Stimulated activated CD4-positive, alpha-beta T cell treated with anti-CD3 and anti-CD28 coated beads, TNF-alpha, amount 100 ng/mL, for 24 hours (primary cell): ENCODE measurements at places on chromosomes 16 and 17.

GRCh38 chr17:19753051-19753509 is 5.0 kb upstream of the ALDH3A1 start:
- no peak for DNase-seq

- DNase-seq: no peak
These were observed 20.4 kb upstream of the SCIMP start for GRCh38 chr17:5254903-5255521.

DNA sequence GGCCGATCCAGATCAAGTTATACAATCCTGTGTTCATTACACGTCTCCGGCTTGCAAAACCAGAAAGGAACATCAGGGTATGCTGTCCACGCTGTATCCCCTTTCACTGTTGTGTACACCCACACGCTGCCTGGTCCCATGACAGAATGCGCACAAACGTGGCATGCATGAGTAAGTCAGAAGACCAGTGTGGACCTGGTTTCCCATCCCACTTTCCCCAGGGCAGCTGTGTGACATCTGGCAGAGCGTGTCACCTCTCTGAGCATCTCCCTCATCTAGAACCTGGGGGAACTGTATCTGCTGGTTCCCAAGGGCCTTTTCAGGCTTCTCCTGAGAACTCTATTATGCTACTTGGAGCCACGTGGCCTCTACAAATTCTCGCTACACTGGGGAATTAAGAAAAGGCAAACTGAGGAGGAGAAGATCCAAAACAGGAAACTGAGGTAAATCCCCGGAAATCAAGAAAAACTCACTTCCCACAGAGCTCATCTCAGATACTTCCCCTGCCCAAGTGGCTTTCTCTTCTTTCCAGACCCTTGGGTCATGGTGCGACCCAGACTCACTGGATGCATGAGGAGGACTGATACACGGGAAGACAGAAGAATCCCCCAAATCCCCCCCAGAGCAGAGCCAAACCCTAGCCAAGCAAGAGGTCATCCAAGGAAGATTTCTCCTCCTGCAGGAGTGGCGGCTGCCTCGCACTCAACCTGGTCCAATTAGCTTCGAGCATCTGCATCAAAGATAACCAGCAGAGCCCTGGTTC is 139.3 kb downstream of the GAS7 start:
- DNase-seq: no peak

GRCh38 chr17:37218849-37219248 is 156.9 kb upstream of the C17orf78 start:
- no peak for DNase-seq

GRCh38 chr17:29619251-29619650 is 3.5 kb downstream of the CORO6 start:
- DNase-seq: no peak

DNA sequence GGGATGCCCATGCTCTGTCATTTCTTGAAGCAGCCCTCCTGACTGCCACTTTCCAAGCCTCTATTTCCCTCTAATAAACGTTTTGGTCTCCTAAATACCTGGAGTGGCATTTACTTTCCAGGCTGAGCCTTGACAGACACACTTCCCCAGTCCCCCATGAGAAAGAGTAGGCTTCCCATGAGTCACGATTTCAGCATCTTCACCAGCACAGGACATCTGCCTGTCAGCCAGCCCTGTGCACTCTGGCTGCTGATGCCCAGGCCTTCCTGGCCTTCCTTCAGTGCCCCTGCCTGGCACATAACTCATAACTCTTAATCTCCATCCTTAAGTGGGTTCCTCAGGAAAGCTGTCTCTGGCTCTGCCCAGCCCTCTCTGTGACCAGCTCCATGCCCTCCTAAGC is 30.8 kb upstream of the GAS7 start:
- DNase-seq: no peak

GRCh38 chr17:10875430-10875851 is 37.6 kb upstream of the PIRT start:
- no peak for DNase-seq

DNA sequence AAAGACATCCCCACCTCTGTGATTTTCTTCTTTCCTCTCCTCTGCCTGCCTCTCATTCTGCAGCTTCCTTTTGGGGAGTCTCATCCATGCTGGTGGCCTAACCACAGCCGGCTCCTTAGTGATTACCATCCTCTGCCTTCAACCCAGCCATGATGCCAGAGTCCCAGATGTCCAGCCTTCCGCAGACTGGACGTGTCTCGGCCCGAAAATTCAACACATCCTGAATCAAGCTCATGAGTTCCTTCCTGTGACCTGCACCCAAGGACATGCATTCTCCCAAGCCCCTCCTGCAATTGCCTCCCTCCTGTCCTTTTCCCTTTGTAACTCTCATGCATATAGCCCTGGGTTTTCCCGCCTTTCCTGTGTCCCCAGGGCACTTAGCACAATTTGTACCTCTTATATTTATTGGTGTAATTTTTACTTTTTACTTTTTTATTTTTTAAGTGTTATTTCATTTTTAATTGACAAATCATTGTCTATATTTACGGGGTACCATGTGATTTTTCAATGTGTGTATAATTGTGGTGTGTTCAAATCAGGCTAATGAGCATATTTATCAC is 1.2 kb upstream of the SLC13A5 start:
- DNase-seq: no peak

GRCh38 chr17:17605729-17606088 is 14.2 kb upstream of the PEMT start:
- DNase-seq: no peak

DNA sequence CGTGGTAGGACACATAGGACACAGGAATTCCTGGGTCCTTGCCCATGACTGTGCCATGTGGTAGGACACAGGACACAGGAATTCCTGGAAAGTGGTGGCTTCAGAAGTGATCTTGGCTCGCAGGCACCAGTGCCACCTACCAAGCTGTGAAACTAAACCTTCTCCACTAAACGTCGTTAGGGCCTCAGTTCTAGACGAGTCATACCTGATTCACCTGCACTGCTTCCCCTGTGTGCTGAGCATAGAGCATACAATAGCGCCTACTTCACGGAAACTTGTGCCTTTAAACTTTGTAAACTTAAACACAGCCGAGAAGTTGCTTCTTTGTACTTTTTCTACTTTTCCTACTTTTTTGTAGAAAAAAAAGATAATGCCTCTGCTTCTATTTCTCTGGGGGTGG is 4.8 kb downstream of the SOX8 start:
- DNase-seq: no peak

- DNase-seq: no peak
These were observed 183.5 kb upstream of the ANKFN1 start for GRCh38 chr17:55969562-55970324.

- DNase-seq: peak; percentile 81
These were observed 25.1 kb upstream of the FOXK2 start for GRCh38 chr17:82494236-82495055.

DNA sequence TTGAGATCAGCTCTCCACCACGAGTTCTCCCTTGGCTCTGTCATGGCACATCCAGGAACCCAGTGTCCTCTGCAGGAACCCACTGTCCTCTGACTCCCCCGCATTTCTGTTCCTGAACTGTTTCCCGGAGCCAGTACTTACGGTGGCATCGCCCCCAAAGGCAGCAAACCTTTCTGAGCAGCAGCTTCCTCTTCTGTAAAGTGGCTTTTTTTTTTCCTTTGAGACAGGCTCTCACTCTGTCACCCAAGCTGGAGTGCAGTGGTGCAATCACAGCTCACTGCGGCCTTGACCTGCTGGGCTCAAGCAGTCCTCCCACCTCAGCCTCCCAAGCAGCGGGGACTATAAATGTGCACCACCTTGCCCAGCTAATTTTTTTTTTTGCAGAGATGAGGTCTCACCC is 32.2 kb downstream of the NAGPA start:
- no peak for DNase-seq
